ENCODE measurements at places on chromosomes 11 and 22.

GRCh38 chr11:78666675-78667160 is 92.1 kb upstream of the NARS2 start:
- peak; percentile 34 for DNase-seq

- DNase-seq, result no peak
Observed at GRCh38 chr11:87812571-87813365, 362.5 kb downstream of the RAB38 start.

- DNase-seq, result peak; percentile 39
Observed at GRCh38 chr11:44928816-44929215, 21.9 kb downstream of the TP53I11 start.

DNA sequence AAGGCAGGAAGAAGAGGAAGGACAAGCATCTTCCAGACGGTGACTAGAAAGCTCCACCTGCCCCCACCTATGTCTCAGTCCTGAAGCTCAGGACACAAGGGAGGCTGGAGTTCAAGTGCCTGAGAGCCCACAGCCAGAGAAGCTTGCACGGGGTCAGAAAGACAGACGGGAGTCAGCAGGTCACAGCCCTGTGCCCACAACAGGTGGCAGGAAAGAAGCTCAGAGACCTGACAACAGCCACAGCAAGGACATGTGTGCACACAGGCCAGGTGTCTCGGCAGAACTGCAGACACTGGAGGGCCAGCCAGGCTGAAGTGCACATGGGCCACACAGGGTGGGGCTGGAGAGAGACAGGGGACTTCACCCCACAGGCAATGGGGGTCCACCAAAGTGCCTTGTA is 37.2 kb upstream of the MOB2 start:
- DNase-seq, result no peak

DNA sequence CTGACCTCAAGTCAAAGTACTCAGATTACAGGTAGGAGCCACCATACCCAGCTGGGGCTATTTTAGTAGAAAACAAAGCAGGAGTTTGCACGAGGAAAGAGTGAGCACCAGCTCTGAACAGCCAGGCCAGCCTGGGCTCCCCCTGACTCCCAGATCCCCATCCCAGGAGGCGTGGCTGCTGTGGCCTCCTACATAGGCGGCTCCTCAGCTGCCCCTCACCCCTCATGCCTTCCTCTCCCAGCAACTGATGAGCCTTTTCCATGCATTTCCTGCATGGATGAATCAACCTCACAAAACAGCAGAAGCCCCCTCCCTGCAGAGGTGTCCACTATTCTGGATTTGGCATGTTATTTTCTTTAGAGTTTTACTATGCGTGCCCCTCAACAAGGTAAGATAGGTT is 10.5 kb upstream of the FLRT1 start:
- no peak for DNase-seq

DNA sequence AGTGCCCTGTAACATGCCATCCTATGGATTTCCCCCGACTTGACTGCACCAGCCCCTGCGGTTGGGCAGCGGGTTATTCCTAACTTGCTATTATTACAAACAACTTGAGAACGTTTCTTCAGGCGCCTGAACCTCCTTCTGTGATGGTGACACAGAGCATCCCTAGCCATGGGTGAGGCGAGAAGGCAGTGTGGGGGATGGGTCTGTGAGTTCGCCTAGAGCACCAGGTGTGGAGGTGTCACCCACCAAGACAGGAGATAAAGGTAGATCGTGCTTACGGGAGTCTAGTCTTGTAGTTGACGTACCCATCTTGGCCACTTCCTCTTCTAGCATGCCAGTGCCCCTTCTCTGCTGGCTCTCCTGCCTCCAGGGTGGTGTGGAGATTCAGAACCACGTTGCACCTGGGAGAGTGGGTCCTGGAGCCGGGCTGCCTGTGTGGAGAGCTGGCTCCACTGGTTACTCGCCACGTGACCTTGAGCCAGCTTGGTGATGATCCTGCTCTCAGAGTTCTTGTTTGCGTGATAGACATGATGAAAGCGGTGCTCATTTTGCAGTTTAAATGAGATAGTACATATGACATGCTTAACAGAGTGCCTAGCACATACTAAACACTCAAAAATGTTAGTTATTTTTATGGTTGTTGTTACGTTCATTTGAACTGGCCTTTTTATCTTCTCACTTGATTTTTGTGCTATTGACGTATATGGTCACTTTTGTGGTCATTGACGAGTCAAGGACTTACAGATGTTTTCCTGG is 37.8 kb downstream of the TBC1D22A start:
- no peak for DNase-seq

- peak; percentile 26 for DNase-seq
Observed at GRCh38 chr11:77250881-77251640, 50.4 kb downstream of the GDPD4 start.
